ENCODE measurements at places on chromosomes 5 and 9.

DNA sequence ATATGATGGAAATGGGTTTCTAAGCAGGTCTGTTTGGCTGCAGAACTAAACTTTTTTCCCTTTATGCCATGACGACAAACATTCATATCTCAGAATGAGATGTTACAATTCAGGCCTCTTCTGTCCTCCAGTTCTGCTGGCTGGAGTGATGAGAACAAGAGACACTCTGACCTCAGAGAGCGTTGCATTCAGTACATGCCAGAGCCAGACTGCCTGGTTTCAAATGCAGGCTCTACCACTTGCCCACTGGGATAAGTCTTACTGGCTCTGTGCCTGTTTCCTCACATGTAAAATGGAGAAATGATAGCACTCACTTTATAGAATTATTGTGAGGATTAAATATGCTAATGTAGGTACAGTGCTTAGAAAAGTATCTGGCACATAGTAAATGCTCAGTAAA is 24.8 kb upstream of the TOMM5 start:
- no peak for DNase-seq

GRCh38 chr9:125466411-125466810 is 204.8 kb downstream of the GAPVD1 start:
- no peak for DNase-seq

DNA sequence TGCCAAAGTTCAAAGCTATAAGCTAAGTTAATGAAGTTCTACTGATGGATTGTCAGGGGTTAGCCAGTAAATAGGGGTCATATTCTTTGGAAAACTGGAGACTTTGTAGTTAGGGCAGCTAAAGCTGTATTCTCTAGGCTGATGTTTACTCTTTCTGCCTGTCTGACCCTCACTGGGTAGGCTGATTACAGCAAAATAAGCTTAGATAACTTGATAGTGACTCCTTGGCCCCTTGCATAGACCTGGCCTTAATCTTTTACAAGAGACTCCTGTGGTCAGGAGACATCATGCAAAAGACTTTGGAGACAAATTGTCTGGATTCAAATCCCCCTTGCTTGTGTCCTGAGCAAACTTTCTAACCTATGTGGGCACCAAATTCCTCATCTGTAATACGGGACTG is 314.4 kb upstream of the MSX2 start:
- no peak for DNase-seq

GRCh38 chr9:35397216-35397698 is 92.7 kb upstream of the RUSC2 start:
- no peak for DNase-seq

DNA sequence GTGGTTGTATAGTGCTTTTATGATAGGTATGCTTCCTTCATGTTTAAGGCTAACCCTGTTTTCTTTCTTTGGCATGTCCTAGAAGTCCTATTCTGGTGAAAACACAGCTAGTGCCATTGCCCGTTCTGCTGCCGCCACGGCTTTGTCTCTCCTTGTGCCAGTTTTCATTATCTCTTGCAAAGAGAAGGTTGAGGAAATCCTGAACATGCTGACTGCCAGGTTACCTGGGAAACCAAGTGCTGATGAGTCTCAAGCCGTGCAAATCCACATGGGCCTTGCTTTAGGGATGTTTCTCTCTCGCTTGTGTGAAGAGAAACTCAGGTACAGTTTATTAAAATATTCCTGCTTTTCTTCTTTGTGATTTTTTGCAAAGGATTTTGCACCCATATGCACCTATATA is 102.2 kb downstream of the HACD4 start:
- DNase-seq: no peak
